ENCODE measurements at places on chromosomes 4 and X. TPM values are rescaled to one million over a fixed set of nuclear protein-coding genes. Genes with fewer than 3 reads are reported as not detected.

DNA sequence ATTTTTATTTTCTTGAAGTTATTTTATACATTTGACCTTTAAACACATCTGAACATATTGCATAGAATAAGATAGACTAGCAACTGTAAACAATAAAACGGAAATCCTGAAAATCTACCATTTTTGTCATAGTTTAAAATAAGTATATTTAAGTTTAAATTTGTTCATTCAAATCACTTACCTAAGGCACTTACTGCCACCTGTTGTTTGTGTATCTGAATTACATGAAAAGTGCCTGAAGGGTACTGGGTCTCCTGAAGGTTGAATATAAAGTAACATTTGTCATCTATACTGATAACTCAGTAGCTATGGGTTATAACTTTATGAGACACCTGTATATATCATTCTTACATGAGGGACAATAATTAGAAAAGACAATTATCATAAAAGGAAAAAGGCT, 38.6 kb downstream of the TRPC5 start:
- DNase-seq = no peak

DNA sequence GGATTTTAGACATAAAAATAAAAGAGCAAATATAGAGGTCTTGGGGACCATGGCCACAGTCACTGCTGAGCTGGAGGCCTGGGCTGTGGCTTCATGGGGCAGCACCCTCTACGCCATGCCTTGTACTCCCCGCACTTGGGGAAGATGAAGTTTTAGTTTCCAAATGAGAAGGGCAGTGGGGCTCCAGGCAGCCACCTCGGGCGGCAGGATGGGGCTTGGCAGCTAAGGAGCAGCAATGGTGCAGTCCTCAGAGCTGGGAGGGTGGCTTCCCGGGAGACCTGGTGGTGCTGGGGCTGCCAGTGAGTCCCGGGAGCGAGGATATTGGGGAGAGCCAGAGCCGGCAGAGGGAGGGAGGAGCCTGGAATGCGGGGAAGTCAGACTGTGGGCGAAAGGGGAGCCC, 2.4 kb downstream of the CXCR3 start:
- DNase-seq = no peak

PAK3 gene
- not detected for polyA plus RNA-seq

GATA1 gene
- polyA plus RNA-seq = 0.16 TPM

GRCh38 chr4:2390784-2391421, 27.5 kb downstream of the ZFYVE28 start:
- DNase-seq = peak; percentile 35

DNA sequence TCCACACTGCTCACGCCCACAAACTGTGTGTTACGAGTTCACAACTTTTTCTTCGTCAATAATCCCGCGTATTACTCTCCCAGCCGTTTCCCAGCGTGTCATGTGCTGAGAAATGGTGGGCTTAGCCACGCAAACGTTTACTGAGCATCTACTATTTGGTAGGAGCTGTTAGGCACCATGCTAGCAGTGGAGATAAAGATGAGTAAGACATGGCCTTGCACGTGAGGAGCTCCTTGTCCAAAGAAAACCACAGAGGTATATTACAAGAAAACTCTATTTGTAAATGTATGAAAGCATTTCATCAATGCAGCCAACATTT, 821 bp upstream of the TMEM128 start:
- no peak for DNase-seq

MTMR8 gene
- 1.8 TPM for polyA plus RNA-seq

- DNase-seq = no peak
Observed at GRCh38 chr4:164193676-164194075, 560.3 kb upstream of the SMIM31 start.

GRCh38 chr4:143514901-143515300, 1.4 kb downstream of the SMARCA5 start:
- no peak for DNase-seq

SHROOM4 gene
- not detected for polyA plus RNA-seq

GRCh38 chrX:133258481-133258880, 40.3 kb upstream of the TFDP3 start:
- DNase-seq = no peak
